ELF-1 (cell line): ENCODE measurements at places on chromosomes 12 and 14.

DNA sequence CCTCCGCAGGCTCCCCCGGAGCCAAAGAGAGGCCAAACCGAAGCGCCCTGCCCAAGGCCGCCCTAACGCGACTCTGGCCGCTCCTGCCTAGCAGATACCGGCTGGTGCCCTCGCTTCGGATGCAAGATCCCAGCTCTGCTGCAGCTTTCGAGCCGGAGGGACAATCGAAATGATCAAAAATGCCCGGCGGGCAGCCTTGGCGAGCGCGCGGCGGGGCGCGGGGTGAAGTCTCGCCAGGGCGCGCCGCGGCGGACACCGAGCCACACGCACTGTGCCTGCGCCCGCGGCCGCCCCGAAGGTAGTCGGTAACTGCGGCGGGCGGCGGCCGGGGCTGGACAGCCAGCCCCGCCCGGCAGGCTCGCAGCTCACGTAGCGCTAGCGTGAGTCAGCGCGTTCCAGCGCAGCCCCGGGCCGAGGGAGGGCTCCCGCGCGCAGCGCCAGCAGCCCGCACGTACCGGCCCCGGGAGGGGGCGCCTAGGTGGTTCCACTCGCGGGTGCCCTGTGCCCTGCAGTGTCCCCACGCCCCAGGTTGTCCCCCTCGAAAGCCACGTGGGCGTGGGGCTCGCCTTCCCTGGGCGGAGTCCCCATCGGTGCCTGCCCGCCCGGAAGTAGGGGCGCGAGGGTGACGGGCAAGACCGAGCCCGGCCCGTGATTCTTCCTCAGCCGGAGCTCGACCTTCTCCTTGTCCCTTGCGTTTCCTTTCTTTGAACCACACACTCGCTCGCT, 109.2 kb upstream of the EGLN3 start:
- DNase-seq, result peak; percentile 87

DNA sequence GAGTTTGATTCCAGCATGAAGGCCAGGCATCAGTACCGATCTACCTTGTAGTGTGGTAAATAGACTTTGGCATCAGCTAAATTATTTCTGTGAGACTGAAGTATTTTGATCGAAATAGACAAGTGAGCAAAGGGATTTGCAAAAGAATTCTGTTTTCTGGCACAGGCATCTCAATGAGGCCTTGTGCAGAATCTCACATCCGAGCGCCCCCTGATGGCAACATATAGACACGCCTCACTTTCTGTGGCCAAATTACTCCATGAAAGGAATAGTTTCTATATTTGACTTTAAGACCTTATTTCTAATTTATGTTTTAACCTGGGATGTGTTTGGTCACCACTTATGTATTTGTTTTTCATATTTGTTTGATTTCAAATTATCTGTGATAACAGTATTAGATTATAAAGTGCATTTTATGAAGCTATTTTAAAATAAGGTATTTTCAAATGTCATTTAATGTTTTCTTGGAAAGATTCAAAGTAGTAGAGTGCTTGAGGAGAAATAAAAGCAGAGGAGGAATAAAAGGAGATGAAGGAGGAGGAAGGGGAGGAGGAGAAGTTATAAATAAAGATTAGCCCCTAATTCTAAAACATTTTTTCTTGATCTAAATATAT, 731.9 kb downstream of the NRXN3 start:
- peak; percentile 18 for DNase-seq

DNA sequence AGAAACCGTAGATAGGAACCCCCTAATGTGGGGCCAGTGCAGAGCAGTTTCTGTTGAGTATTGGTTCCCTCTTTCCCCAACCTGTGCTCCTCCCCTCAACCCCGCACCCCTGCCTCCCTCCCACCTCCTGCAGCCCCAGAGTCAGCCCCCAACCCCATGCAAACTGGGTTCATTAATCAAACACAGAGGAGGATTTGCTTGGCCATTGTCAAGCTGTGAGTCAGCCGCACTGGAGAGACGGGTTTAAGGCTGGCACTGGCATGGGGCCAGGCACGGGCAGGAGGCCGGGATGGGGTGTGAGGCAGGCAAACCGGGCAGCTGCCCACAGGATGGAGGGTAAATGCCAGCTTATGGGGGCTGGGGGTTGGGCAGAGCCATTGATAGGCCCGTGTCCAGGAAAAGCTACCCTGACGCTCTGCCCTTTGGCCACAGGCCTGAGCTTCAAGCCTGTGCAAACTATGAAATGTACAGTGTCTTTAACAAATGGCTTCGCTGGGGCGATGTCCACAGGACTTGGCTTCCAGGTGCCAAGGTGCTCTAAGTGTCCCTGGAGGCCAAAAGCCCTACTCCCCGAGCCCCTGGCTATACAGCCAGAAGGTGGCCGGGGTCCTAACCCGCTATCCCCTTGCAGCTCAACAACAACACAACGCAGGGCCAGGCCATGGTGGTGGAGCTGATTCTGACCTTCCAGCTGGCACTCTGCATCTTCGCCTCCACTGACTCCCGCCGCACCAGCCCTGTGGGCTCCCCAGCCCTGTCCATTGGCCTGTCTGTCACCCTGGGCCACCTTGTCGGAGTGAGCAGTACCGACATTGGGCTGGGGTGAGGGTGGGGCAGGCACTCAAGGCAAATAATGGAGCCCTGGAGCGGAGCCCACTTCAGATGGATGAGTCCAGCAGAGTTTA, 1.4 kb downstream of the AQP5 start:
- no peak for DNase-seq

- DNase-seq, result no peak
Observed at GRCh38 chr12:1870998-1871917, 47.2 kb downstream of the CACNA2D4 start.

DNA sequence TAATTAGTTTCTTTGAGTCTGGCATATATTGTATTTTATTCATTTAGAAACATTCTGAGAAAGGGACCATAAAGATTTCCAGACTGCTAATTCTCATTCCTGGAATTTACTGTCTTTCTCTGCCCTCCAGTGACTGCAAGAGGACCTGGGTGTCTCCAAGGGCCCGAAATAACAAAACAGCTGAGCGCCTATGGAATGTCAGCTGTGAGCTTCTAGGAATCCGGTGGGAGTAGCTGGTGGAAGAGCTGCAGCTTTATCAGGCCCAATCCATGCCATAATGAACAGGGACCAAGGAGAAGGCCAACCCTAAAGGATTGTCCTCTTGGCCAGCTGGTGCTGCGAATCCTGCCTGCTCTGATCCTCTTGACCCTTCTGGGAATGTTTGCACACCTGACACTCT, 31.9 kb downstream of the RDH12 start:
- DNase-seq, result peak; percentile 28

DNA sequence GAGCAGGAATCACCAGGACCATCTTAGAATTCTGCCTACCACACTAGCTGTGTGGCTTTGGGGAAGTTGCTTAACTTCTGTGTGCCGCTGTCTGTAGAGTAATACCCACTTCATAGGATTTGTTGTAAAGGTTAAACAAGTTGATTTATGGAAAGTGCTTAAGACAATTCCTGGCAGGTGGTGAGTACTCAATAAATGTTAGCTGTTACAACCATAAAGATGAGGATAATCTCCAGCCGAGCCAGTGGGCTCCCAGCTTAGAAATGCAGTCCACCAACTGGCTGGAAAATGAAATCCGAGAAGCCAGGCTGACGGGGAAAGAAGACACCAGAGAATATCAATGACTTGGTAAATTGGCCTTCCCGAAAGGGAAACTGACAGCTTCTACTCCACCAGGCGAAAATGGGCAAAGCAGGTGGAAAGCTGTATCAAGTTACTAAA, 173.5 kb downstream of the CHST11 start:
- DNase-seq, result no peak
